ENCODE measurements at places on chromosomes 1 and 21.

DNA sequence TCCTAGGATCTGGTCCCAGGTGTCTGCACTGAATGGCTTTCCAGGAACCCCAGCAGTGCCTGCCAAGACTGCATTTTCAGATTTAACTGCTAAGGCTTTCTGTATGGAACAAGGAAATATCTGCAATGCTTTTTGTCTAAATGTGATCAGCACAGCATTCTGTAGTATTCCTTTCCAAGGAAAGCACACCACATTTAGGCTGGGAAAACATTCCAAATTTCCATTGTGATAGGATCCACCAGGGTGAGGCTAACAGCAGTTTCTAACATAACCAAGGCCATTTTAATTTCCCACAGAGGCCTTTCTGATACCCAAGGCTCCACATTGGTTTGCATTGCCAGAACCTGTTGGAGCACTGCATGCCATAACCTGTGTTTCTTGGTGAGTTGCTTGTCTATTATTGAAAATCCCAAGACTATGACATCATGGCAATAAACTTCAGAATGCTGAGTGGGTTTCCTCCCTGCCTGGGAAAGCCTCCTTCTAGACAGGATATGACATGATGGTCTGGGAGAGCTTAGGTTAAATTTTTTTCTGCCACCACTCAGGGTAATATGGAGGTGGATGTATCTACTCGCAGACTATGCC lies 23.3 kb upstream of the PTGFRN start:
- DNase-seq, result no peak

DNA sequence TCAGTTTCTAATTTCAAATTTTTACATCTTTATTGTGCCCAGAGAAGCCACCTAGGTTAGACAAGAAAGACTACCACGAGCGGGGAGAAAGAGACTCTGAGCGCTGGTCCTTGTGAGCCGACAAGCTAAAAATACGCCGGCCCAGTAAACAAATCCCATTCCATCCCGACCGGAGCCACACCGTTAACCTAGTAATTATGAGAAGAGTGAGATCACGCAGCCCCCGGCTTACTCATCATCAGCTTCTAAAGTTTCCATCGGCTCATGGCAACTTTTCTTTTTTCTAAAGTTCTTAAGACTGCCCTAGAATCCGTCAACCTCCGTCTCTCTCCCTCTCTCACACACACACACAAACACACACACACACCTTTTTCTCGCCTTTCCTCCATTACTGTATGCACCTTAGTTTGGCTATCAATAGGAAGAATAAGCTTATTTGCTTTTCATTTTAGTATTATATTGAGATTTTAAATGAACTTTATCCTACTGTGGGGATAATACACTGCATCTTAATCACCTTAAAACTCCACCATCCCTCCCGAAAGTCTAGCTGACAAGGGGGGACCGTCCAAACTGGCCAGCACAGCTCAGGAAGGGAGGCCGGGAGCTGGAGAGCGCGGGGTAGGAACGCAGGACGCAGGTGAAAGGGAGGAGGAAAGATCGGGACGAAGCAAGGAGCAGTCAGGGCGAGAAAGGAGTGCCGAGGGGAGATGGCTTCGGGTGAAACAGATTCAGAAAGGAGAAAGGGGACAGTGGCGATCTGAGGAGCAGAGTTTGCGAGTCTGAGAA lies 728 bp downstream of the OTUD7B start:
- peak; percentile 11 for DNase-seq

GRCh38 chr1:197195100-197195499 lies 48.6 kb upstream of the ASPM start:
- no peak for DNase-seq

GRCh38 chr1:15974855-15975254 lies 1.0 kb downstream of the ZBTB17 start:
- no peak for DNase-seq

DNA sequence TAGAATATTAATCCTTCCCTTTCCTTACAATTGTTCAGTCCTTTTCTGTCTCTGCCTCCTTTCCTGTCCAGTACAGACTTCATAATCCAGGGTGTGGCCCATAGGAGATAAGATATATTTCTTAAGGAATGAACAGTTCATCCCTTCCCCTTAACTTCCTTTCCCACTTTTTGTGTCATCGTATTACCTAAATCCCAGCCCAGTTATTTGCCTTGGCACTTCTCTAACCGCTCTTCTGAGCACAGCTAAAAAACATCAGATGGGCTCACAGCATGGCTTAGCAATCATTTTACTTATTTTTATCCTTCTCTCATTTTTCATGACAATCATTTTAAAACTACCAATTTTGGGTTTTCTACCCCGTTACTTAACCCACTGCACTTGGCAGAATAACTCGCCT lies 39.6 kb downstream of the F3 start:
- DNase-seq, result no peak

GRCh38 chr21:41993744-41994143 lies 16.4 kb downstream of the ZBTB21 start:
- DNase-seq, result no peak

DNA sequence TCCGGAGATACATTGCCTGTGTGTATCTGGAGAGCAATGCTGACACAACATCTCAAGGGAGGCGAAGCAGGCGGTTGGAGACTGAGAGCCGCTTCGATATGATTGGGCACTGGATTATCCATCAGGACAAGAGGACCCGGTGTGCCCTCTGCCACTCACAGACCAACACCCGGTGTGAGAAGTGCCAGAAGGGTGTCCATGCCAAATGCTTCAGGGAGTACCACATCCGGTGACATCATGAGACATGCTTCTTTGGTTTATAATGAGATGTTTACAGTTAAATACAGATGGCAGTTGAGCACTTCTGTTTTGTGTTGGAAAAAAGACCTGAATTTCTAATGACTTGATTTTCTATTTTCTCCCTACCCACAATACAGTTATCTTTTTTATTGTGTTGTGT lies 12.1 kb downstream of the PGBD2 start:
- no peak for DNase-seq

DNA sequence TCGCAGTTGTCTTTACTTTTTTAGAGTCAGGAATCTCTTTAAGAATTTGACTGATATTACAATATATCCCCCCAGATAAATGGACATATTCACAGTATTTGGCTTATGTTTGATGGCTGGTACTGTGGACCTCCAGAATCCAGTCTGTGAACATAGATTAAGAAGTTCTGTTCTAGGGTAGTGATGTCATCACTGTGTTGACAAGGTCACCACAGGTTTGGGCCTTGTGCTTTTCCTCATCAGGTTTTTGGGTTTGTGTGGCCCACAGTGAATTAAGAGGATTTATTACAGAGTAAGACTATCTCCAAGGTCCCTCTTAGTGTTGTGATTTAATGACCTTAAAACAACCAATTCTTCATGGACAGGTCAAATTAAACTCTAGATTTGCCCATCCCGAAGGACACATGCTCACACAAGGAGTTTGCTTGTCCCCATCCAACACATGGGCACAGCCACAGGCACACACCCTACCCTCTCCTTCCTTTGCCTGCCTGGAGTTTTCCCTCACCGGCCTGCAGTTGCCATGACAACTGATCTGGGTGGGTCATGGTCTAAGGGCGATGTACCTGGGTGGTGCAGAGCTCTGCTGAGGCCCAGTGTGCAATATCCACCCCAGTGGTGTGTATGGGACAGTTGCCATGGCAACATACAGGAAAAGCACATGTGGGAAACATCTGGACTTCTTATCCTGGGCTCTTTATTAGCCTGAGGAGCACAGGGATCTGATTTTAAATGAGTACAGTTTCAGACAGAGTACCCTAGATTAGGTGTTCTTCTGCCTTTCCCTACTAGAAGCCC lies 98.6 kb downstream of the NAV1 start:
- DNase-seq, result no peak

GRCh38 chr1:101086783-101087182 lies 61.2 kb upstream of the DPH5 start:
- DNase-seq, result no peak

- no peak for DNase-seq
Measured at GRCh38 chr1:1609822-1610485, 5.3 kb upstream of the MIB2 start.

DNA sequence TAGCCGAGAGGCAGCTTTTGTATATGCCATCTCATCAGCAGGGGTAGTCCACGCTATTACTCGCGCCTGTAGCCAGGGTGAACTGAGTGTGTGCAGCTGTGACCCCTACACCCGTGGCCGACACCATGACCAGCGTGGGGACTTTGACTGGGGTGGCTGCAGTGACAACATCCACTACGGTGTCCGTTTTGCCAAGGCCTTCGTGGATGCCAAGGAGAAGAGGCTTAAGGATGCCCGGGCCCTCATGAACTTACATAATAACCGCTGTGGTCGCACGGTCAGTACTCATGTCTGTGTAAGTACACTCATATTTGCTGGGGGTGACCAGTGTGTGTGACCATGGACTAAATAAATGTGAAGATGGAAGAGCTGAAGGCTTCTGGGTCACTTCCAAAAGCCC lies 7.4 kb downstream of the WNT2B start:
- no peak for DNase-seq

DNA sequence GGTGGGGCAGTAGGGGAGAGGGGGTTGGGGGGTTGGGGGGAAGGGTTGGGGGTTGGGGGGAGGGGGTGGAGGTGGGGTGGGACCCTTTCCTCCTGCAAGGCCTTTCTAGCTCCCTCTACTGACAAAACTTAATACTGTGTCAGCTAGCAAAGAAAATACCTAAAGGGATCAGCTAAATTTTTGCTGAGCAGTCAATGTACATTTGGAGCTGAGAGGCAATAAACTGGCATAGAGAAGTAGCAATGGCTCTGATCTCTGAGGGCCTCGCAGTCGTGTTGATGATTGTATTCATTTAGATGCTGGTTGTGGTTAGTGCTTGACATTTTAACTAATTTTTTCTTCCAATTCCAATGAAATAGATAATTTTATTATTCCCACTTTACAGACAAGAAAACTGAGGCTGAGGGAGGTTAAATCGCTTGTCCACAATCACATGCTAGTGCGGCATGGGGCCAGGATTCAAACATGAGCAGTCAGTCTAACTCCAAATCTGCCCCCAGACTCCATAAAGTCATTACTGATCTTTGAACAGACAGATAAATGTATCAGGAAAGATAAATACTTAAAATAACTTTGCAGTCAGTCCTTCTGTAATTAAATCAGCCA lies 357.1 kb downstream of the DISC1 start:
- no peak for DNase-seq

DNA sequence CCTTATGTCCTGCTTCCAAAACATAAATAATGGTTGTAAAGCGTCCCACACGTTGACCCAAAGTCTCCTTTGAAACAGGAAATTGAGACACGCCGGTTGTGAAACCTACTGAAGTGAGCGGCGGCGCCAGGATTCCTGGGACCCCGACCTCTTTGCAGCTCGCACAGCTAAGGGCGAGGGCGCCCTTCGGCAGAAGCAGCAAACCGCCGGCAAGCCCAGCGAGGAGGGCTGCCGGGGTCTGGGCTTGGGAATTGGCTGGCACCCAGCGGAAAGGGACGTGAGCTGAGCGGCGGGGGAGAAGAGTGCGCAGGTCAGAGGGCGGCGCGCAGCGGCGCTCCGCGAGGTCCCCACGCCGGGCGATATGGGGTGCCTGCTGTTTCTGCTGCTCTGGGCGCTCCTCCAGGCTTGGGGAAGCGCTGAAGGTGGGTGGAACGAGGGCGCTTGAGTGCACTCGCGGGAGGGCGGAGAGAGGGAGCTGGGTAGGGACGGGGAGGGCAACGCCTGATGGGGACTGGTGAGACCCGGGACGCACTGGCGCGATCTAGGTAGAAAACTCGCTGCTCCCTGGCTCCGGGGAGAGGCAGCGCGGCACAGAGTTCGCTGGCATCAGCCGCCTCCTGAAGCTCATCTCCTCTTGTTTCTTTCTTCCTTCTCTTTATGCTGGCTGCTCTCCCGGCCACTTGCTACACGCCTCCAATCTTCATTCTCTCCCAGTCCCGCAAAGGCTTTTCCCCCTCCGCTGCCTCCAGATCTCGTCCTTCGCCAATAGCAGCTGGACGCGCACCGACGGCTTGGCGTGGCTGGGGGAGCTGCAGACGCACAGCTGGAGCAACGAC lies at the start of gene CD1D:
TSS of gene CD1D (plus strand) at position 155 of the 836 bp plus-strand sequence. CDS start at position 362, 207 bp downstream.
- no peak for DNase-seq

DNA sequence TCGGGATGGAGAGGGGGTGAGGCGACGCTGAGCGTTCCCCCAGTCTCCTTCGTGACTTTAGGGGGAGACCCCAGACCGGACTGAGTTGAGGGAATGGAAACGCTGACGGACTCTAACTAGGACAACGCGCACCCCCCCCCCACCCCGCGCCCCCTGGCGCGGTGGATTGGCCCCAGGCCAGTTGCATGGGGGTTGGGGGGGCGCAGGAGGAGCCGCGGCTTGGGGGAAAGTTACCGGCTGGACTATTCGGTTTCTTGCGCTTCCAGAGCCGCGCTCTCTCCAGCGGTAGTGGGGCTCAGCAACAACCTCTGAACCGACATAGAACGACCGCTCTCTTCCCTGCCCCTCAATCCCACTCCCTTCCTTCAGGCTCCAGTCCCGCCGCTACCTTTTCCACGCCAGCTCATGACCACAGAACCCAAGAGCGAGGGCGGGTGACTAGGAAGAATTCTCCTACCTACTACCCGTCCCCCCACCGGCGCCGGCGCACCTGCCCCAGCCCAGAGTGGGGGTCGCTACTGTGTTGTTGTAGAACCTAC lies 694 bp downstream of the ZBTB7B start:
- DNase-seq, result no peak

DNA sequence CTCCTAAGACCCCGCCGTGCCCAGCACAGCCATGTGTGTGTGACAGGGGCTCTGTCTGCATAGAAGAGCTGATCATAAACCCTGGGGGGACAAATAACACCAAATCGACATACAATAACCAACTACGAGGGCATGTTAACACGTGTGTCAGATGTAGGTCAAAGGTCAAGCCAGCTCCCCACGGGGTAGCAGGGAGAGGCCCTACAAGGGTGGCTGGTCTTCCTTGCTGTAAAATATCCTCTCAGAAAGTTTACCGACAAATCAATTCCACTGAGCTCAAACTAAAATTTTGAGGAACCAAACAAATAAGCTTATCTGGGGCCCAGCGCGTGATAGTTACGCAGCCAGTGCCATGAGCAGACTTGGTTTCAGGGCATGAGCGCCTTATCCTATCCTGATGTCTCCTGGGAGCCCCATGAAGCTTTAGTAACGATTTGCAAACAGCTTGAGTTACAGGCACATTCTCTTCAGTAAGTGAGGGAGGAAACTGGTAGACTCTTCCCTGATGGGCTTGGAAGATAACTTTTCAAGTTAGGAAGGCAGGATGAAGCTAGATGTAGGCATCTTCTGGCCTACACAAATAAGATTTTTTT lies 2.7 kb upstream of the TMPRSS3 start:
- DNase-seq, result no peak

DNA sequence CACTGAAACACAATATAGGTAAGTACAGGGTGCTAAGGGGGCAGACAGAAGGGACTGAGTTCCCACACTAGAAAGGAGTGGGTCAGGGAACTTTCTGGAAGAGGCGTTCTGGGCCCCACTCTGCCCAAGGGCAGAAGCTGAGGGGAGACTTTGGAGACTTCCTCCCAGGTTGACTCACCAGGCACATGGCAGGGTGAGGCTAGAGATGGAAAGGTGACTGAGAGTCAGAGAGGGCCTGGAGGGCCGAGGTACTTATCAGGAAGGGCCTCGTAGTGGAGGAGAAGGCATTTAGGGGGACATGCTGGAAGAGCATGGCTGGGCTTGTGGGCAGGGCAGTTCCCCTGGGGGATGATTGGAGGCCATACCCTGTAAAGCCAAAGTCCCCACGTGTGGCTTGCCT lies 159.9 kb upstream of the JUN start:
- DNase-seq, result no peak

Measured in activated naive CD4-positive, alpha-beta T cell (primary cell).